ENCODE measurements at places on chromosomes 7 and 10.

GRCh38 chr7:132943645-132944044, 138.2 kb downstream of the CHCHD3 start:
- no peak for DNase-seq

GRCh38 chr7:101237206-101238067, at the start of gene CLDN15:
Gene CLDN15, minus strand, starts transcription at chr7:101237802. Its CDS starts 221 bp downstream, at chr7:101237581.
- no peak for DNase-seq

DNA sequence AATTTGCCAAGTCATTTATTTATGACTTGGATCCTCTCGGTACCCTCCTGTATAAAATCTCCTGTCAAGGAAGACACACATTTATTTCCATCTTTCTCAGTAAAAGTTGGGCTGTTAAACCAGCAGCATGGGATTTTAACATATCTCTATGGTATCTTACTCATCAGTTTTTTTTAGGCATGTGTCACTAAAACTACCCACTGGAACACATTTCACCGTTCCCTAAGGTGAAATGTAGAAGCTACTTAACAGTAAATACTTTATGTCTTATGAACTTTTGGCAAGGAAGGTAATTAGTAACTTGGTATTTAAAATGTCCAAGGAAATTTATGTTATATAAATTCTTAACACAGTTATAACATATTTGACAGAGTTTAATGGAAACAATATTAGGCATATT, 152.5 kb upstream of the HDAC9 start:
- no peak for DNase-seq

DNA sequence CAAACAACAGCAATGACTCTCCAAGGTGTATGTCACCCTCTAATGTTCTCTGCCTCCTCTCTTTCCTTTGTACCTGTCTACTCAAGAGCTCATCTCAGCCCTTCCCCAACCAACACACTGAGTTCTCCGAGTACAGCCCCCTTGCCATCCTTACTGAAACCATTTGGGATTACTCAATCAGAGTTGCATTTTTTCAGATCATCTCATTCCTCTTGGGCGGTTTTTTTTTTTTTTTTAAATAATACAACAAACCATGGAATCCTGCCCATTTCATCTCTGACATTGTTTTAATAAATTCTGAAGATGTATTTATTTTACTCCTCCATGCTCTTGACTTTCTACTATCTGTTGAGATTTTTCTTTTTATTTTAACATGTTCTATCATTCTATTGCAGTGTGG, 4.2 kb upstream of the CREB3L2 start:
- no peak for DNase-seq

DNA sequence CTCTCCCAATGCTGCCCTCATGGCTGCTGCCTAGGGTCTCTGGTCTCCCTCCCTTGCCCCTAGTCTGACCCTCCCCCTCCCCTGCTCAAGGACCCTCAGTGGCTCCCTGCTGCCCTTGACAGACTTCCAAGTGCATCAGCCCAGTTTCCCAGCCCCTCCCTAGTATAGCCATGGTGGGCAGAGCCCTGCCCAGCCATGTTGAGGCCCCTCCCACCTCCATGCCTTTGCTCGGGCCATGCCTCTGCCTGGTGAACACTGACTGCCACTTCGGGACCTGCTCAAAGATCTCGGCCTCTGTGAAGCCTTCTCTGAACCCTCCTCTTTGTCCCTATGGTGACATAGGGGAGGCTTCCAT, 73.2 kb downstream of the MYL10 start:
- DNase-seq, result no peak

- DNase-seq, result no peak
These were observed 33.7 kb downstream of the CTTNBP2 start for GRCh38 chr7:117839507-117839906.

- no peak for DNase-seq
These were observed 1412.4 kb upstream of the CELF2 start for GRCh38 chr10:9605231-9605630.

DNA sequence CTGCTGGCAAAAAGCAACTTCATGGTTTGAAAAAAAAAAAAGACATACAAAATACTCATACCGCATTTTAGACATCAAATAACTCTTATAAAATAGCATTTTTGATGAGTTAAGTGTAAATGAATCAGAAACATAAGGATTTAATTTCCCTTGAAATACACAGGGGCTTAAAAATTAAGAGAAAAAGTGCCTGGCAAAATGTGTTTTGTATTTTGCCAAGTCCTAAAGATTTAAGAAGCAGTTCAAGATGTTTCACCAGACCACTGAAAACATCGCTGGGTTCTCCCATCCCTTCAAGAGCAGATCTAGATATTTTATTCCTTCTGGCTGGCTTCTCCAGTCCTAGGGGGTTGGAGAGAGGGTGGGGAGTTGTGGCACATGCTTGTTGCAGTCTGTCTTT, 396.4 kb downstream of the INHBA start:
- no peak for DNase-seq

GRCh38 chr10:122461729-122462532, 578 bp downstream of the HTRA1 start:
- DNase-seq, result no peak

DNA sequence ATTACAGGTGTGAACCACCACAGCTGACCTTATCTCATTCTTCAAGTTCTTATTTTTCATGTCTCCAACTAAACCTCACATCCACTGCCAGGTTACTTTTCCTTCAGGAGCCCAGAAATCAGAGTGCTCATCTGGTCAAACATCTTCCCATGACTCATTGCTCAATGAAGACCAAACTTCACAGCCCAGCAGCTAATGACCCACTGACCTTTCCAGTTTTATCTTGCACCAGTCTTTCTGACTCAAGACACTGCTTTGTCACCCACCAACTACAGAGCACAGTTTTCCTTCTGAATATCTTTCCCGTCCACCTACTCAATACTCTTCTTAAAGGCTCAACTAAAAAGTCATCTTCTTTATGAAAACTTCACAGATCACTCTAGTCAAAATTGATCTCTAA, 245.1 kb downstream of the CHCHD3 start:
- no peak for DNase-seq

- peak; percentile 55 for DNase-seq
These were observed 61.6 kb downstream of the GRK5 start for GRCh38 chr10:119268871-119269506.
